ENCODE measurements at places on chromosomes 5 and 9.

GRCh38 chr5:7396713-7397454 is 946 bp downstream of the ADCY2 start:
- peak; percentile 49 for DNase-seq

DNA sequence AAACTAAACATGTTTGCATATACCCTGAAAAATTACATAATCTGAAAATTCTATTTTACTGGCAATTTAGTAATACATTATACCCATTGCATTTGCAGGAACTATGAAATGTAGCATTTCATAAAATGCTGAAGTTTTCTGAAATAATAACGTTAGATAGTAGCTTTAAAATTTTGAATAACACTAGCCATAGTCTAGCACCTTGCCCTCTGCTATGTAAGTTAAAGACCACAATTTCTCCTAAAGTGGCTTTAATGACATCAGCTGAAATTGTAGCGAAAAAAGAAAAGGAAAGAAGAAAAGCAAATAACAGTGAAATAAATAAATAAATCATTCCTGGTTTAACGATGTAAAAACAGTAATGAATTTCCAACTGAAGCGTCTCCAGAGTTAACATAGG is 172.8 kb upstream of the RASA1 start:
- DNase-seq = no peak

GRCh38 chr5:43039152-43039470 is 1.0 kb downstream of the ANXA2R start:
- no peak for DNase-seq

GRCh38 chr5:137281201-137281600 is 217.9 kb downstream of the SPOCK1 start:
- DNase-seq = no peak

GRCh38 chr9:91181541-91181940 is 180.2 kb downstream of the AUH start:
- DNase-seq = no peak

GRCh38 chr5:159092332-159092687 is 7.4 kb downstream of the EBF1 start:
- no peak for DNase-seq

DNA sequence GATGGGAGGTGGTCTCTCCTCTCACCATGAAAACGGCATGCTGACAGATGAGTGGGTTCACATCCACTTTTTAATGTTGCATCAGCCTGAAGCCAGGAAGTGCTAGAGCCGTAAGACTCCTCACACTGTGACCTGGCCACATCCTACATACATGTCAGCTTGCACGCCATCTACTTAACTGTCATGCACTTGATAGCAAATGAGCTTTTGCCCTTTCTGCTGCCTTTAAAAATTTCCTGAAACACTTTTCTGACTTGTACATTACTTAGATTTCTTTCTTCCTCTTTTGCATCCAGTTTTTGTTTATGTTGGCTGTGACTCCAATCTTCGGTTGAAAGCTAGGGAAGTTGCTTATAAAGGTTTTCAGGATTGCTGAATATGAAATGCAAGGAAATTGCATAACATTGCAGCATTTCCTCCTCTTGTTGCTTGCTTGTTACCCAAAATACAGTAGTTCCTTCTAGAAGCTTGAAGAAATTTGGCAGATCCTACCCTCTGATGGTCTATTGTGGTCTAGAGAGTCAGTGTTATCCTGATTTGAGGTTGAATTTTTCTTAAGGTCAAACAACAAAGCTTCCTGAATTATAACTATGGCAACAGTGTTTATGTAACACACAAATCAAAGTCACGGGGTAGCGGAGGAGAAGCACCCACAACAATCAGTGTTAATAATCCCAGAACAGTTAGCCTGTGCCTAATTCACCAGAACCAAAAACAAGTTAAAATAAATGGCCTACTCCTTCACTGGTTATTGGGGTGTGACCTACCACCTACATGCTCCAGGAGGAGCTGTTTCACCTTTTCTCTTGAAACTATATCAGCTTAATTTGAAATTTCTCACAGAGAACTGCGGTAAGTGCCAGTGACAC is 232.5 kb downstream of the ARHGAP26 start:
- DNase-seq = no peak

DNA sequence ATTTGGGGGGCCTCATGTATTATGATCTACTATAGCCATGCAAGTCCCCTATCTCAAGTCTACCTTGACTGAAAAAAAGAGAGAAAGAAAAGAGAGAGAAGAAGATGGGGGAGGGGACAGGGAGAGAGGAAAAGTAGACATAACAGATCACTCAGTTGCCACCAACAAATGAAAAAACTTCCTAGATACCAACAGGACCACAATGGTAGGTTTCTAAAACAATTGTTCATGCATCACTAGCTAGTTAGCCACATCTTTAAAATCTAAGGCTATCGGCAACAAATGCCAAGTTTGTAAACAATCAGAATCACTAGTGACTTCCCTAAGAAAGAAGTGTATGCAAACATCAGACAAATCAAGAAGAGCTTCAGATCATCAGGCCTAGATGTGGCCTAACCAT is 328.2 kb downstream of the BNC2 start:
- DNase-seq = no peak

DNA sequence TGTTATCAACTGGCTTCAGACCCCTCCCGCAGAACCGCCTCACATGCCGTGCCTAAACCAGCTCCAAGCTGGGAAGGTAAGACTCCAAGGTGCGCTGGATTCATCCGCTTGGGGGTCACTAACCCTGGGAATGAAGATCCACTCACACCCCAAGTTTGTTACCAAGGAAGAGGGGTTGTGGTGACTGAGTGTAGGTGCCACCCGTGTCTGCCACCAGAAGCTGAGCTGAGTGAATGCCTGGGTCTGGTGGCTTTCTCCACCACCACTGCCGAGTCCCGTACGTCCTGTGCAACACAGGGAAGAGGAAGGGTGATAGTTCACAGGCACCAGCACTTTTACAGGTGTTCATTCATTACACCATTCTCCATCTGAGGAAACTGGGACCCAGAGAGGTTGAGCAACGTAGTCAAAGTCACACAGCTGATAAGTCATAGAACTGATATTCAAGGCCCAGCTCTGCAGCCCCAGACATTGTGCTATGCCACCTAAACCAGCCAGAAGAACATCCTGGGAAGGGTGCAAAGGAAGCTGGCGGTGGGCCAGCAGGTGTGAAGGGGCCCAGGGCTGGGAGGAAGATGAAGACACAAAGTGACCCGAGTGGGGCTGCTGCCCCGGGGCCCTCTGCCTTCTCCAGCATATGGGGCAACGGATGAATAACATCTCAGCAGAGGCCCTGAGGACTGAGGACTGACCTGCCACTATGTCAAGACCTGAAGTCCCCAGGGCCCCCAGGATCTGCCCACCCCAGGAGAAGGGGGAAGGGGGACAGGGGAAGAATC is 70.9 kb upstream of the PPP1R26 start:
- no peak for DNase-seq

GRCh38 chr5:108606185-108606584 is 141.5 kb upstream of the FER start:
- DNase-seq = no peak

DNA sequence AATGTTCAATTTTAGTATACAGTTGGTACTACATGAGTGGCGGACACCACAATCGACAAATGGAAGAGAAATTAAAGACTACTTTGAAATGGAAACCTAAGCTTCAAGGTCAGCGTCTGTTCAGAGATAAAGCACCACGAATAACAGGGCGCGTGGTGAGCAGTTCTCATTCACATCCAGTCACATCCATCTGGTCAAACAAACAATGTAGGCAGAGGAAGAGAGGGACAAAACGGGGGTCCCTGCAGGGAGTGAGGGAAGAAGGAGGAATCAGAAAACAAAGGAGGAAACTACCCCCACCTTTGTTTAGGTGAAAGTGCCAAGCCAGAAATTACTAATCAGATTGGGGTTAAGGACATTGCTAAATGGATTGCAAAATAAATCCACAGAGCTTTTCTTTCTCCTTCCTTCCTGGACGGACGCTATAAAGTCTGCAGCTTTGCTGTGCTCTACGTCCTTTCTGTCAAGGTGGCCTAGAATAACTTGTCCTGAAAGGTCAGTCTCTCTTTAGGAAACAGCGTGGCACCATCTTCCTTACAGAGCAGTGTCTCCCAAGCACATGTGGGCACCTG is 138.6 kb downstream of the ENTREP1 start:
- no peak for DNase-seq

- no peak for DNase-seq
Measured at GRCh38 chr5:163718272-163718671, 212.9 kb downstream of the MAT2B start.

GRCh38 chr9:16469184-16469583 is 401.3 kb downstream of the BNC2 start:
- no peak for DNase-seq

GRCh38 chr5:31948006-31948405 is 226.1 kb downstream of the GOLPH3 start:
- no peak for DNase-seq

- no peak for DNase-seq
Measured at GRCh38 chr5:74334062-74334761, 306.3 kb downstream of the ENC1 start.

DNA sequence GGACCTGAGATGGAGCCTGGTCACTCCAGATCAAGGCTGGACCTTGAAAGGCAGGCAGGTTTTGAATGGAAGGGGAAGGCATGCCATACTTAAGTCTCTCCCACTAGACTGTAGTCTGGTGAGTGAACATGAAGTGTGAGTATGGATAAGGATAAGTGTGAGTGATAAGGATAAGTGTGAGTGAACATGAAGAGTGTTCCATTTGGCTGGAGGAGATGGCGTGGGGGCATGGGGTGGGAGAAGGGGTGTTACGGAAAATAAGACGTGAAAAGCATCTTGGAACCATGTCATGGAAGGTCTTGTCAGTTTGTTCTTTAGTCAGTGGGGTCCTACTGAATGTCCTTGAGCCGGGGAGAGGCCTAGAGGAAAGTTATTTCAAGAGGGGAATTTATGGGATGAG is 32.8 kb downstream of the HMGXB3 start:
- DNase-seq = no peak

DNA sequence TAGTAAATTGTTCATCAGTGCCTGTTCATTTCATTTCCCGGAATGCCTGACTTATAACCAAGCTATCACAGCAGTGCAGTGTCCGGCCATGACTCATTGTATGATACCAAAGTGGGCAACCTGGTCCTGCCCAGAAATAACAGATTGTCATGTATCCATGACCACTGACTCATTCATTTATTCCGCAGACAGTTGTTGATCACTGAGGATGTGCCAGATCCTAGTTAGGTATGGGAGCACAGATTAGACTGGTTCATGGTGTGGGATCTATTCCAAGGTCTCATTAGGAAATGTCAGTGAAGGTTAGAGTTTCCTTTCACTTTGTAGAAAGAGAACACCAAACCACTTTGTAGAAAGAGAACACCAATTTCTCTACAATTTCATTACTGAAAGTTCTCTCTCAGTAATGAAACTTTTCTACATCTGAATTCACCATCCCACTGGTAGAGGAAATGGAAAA is 8.7 kb downstream of the NREP start:
- no peak for DNase-seq

DNA sequence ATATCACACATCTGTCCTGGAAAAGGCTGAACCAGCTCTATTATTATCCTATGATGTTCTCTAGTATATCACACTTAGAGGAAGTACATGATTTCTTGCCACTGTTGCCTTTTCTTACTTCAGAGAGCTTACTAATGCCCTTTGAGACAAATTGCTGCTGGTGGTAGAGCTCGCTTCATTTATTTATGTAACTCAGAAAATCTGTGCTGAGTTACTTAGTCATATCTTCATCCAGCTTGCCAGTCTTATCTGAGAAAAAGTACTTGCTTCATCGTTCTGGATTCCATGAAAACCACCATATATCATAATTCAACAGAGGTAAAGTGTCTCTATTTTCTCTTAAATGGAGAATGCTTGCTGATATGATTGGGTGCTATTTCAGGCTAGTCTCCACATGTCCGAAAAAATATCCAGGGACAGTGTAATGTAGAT is 26.6 kb downstream of the PTPDC1 start:
- no peak for DNase-seq

GRCh38 chr5:80695666-80696065 is 40.9 kb upstream of the DHFR start:
- no peak for DNase-seq

GRCh38 chr5:116377276-116378006 is 197.2 kb downstream of the SEMA6A start:
- no peak for DNase-seq

- no peak for DNase-seq
Measured at GRCh38 chr5:154394307-154394706, 51.5 kb upstream of the SAP30L start.

DNA sequence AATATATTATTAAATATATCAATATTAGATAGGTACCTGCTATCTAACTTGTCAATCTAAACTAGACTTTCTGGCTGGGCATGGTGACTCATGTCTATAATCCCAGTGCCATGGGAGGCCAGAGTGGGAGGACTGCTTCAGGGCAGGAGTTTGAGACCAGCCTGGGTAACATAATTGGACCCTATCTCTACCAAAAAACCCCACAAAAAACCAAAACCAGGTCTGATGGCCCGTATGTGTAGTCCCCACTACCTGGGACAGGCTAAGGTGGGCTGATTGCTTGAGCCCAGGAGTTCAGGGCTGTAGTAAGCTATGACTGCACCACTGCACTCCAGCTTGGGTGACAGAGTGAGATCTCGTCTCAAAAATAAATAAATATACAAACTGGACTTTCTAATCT is 55.0 kb downstream of the PJA2 start:
- DNase-seq = no peak

DNA sequence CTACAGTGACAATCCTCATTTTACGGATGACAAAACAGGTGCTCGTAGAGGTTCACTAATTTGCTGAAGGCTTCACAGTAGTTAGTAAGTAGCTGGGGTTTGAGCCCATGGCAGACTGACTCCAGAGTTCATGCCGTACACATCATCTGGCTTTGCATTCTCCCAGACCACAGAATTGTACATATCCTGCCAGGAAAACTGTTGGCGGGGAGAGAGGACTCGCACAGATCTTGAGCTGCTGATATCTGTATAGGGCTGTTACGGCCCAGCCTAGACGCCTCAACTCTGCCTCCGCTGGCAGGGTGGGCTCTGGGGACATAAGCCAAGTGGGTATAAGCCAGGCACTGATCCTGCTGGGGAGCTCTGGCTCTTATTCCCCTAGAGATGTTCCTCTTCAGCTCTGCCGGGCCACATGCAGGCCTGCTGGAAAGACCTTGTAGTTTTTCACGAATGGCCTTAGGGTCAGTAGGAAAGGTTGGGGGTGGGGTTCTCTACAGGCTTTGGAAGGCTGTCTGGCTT is 16.3 kb downstream of the LARP1 start:
- peak; percentile 63 for DNase-seq

DNA sequence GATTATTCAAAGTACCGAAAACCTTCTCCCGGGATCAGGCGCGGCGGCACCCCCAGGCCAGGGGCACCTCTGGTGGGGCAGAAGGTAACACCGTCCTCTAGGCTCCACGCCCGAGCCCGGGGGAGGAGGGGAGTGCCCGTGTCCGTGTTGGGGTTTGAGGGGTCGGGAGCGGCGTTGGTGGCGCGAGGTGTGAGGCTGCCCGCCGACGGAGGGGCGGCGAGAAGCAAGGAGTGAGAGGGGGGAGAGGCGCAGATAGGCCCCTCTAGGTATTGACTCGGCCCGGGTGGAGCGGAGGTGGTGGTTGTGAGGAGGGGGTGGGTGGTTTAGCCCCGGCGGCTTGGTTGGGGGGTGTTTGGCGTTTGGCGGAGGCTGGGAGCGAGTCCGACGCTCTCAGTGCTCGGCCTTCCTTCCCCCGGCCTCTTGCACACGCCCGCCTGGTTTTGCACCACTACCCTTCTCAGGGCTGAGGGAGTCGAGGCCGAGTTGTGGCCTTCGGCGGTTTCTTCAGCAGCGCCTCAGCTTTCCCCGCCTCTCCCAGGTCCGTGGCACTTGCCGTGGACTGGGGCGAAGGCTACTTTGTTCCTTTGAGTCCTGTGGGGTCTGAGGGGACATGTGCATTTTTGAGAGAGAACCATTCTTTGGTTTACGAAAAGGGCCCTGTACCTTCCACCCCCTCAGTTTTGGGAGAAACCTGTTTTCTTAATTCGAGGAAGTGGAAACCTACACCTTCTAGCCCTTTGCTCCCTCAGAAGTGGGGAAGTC is 450 bp downstream of the GPBP1 start:
- DNase-seq = no peak

Data from ecto neural progenitor cell (in vitro differentiated cells).